ENCODE measurements at places on chromosomes 2 and 18.

GRCh38 chr18:13269013-13269280 lies 50.4 kb downstream of the LDLRAD4 start:
- H3K27ac ChIP-seq: peak overlapping the region; percentile 7
- no peak overlapping the region for H3K4me3 ChIP-seq
- no peaks in the 10 kb centered on the region for H3K36me3 ChIP-seq
- peaks cover 15% of the 10 kb centered on the region for H3K4me1 ChIP-seq

- no peak overlapping the region for H3K27ac ChIP-seq
- H3K4me1 ChIP-seq: peaks cover 19% of the 10 kb centered on the region
- peaks cover 2% of the 10 kb centered on the region for H3K36me3 ChIP-seq
- H3K4me3 ChIP-seq: no peak overlapping the region
- H3K27me3 ChIP-seq: no peaks in the 10 kb centered on the region
Measured at GRCh38 chr2:202030691-202031090, 3.0 kb upstream of the FZD7 start.

- DNase-seq: no peak
- no peak overlapping the region for H3K27ac ChIP-seq
- H3K27me3 ChIP-seq: no peaks in the 10 kb centered on the region
- no peaks in the 10 kb centered on the region for H3K4me1 ChIP-seq
- no peak overlapping the region for H3K4me3 ChIP-seq
- no peaks in the 10 kb centered on the region for H3K36me3 ChIP-seq
Measured at GRCh38 chr18:25834061-25834460, 256.4 kb downstream of the SS18 start.

DNA sequence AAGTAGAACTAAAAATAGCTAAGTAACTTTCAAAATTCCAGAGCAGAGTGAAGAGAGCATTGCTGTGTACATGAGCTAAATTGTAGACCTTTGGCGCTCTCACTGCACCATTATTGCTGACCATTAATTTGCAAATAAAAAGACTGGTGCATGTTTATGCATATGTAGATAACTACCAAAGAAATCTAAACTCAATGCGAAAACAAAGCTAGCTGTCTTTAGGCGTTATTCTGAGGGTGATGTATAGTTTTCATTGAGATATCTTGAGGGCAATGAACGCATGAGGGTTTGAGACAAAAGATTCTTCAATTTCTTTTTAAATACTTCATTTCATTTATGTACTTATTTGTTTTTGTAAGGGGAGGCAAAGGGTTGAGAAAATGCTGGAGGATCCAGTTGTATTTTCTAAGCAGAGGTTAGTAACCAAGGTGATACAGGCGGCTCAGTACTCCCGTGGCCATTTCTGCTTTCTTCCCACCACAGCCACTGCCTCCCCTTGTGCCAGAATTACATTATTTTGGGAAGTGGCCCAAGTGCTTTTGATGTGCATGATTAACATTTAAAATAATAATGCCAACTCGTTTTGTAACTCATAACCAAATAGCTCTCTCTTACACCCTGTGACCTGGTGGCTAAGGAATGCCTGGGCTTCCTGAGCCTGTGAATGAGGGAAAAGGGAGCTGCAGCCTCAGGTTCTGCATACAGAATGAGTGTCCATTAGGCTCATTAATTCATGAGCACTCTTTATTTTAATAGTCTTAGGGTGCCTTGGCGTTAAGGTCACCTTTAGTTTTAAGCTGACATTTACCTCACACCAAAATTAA lies 797.8 kb upstream of the GYPC start:
- no peaks in the 10 kb centered on the region for H3K4me1 ChIP-seq
- H3K36me3 ChIP-seq: no peaks in the 10 kb centered on the region
- DNase-seq: no peak
- no peak overlapping the region for H3K27ac ChIP-seq
- H3K4me3 ChIP-seq: no peak overlapping the region
- no peaks in the 10 kb centered on the region for H3K27me3 ChIP-seq

DNA sequence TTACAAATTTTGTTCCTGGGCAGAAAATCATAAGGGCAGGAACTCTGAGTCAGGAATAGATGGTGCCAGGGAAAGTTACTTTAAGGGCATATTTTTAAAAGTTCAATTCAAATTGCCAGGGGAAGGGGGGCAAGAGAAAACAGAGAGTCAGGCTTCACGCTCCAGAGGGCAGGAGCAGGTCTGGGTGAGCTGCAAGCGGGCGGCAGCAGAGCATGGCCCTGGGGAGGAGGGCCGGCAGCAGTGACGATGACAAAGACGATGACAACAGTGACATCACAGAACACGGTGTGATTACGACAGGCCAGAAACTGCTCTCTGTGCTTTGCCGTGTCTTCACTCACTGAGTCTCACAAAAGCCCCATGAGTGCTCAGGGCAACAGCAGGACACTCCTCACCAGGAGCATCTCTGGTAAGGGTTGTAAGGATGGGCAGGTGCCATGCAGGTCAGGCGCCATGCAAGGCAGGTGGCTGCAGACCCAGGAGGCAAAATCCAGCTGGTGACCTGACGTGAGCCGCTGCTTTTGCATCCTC lies 23.3 kb downstream of the CHST10 start:
- DNase-seq: no peak
- no peak overlapping the region for H3K4me3 ChIP-seq
- no peaks in the 10 kb centered on the region for H3K27me3 ChIP-seq
- no peaks in the 10 kb centered on the region for H3K4me1 ChIP-seq
- peaks cover 5% of the 10 kb centered on the region for H3K36me3 ChIP-seq

GRCh38 chr2:56230156-56230555 lies 46.4 kb downstream of the CCDC85A start:
- no peak overlapping the region for H3K4me3 ChIP-seq
- DNase-seq: no peak
- H3K36me3 ChIP-seq: no peaks in the 10 kb centered on the region
- no peaks in the 10 kb centered on the region for H3K27me3 ChIP-seq
- H3K4me1 ChIP-seq: no peaks in the 10 kb centered on the region

DNA sequence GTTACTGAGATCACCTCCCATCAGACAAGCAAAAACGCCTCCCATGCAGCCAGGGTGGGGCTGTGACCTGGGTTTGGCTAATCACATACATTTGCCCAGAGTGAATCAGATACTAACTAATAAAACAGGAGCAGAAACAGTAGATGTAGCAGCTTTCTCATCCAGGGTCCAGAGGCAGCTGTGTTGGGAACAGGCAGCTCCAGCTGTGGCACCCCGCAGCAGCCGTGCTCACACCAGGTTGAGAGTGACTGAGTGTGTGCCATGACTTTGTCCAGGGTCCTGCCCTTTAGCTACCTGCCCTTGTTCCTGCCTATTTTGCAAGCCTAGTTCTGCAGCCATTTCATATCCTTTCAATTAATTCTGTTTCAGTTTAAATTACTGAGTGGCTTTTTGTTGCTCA lies 20.5 kb downstream of the DDX18 start:
- no peaks in the 10 kb centered on the region for H3K36me3 ChIP-seq
- no peak overlapping the region for H3K27ac ChIP-seq
- H3K4me1 ChIP-seq: no peaks in the 10 kb centered on the region
- no peak overlapping the region for H3K4me3 ChIP-seq

GRCh38 chr18:39329496-39330275 lies 1764.1 kb upstream of the CELF4 start:
- H3K4me3 ChIP-seq: no peak overlapping the region
- no peak overlapping the region for H3K27ac ChIP-seq
- H3K27me3 ChIP-seq: no peaks in the 10 kb centered on the region
- DNase-seq: peak; percentile 59
- peaks cover 7% of the 10 kb centered on the region for H3K4me1 ChIP-seq

DNA sequence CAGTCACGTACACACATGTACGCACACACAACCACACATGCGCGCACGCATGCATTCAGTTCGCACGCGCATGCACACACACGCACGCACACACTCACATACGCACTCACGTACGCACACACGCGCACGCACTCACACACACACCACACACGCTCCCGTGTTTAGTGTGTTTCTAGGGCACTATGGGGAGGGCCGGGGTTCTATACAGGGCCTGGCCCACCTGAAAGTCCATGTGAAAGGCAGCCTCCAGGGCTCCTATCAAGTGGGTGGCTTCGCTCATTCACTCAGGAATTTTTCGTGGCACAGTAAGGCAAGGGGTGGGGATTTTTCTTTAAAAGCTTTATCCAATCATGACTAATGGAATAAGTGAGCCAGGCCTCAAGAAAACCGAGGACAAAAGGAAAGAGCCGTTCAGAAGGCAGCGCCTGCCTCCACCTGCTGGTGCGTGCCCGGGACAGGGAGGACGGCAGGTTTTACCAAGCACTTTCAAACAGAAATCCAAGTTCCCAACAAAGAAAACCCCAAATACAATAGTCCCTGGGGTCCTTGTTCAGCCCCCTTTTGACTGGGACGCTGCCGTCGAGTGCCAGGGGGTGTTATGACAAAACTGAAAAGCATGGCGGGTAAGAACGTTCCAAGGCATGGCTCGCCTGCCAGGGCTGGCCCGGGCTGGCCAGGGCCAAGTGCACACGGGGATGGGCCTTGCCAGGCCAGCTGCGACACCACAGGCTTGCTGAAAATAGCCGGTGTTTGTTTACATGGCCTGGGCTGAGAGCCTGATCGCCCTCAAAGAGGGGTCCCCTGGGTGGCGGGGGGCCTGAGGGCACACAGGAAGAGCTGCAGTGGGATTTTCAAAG lies 110.0 kb downstream of the HDAC4 start:
- peaks cover 29% of the 10 kb centered on the region for H3K4me1 ChIP-seq
- H3K4me3 ChIP-seq: no peak overlapping the region
- H3K27ac ChIP-seq: peak overlapping the region; percentile 50
- H3K27me3 ChIP-seq: no peaks in the 10 kb centered on the region
- DNase-seq: no peak
- no peaks in the 10 kb centered on the region for H3K36me3 ChIP-seq

- no peak overlapping the region for H3K27ac ChIP-seq
- peaks cover 89% of the 10 kb centered on the region for H3K27me3 ChIP-seq
- no peaks in the 10 kb centered on the region for H3K36me3 ChIP-seq
Measured at GRCh38 chr2:176101842-176102241, 2.2 kb downstream of the HOXD12 start.

GRCh38 chr18:75211953-75212750 lies 1.6 kb downstream of the TSHZ1 start:
- no peaks in the 10 kb centered on the region for H3K36me3 ChIP-seq
- peak overlapping the region; percentile 74 for H3K27ac ChIP-seq
- H3K4me3 ChIP-seq: peak overlapping the region; percentile 91
- no peaks in the 10 kb centered on the region for H3K27me3 ChIP-seq
- H3K4me1 ChIP-seq: peaks cover 4% of the 10 kb centered on the region

- DNase-seq: no peak
- no peaks in the 10 kb centered on the region for H3K4me1 ChIP-seq
- H3K27ac ChIP-seq: no peak overlapping the region
Measured at GRCh38 chr18:56202678-56203077, 435.7 kb downstream of the TXNL1 start.

DNA sequence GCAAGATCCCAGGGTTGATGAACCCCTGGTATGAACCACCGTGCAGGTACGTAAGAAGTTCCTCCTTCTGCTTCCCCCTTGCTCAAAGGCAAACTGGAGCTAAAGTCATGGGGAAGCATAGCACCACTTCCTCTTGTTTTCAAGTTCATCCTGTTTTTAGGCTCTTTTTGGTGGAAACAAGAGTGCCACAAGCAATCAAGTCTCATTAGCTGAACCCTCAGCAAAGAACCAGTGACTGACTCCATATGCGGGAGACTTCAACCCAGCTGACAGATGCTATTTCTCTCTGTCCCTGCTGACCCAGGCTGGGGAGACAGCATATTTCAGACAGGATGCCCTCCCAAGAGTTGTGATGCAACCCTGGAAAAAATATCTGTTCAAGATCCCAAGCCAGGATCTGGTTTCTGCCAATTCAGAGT lies 47.7 kb downstream of the BCL2 start:
- H3K27ac ChIP-seq: peak overlapping the region; percentile 3
- no peaks in the 10 kb centered on the region for H3K27me3 ChIP-seq
- H3K4me1 ChIP-seq: peaks cover 11% of the 10 kb centered on the region
- DNase-seq: peak; percentile 73
- H3K36me3 ChIP-seq: no peaks in the 10 kb centered on the region

DNA sequence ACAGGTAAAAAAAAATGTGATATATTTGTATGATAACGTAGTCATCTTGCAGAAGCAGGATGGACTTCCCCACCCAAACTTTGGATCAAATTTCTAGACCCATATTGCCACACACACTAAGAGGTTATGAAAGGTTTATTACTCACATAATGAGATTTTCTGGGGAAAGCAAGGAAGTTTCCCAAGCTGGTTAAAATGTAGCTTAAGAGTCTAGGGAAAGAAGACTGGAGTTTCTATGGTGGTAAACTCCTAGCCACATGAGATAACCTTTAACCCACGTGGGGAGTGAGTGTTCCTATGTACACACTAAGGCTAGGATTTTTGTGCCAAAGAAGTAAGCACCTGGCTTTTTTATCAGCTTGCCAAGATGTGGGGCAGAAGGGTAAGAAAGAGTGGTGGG lies 335.7 kb upstream of the UBE2E3 start:
- H3K4me1 ChIP-seq: peaks cover 9% of the 10 kb centered on the region
- DNase-seq: no peak
- H3K27ac ChIP-seq: no peak overlapping the region
- no peak overlapping the region for H3K4me3 ChIP-seq
- no peaks in the 10 kb centered on the region for H3K27me3 ChIP-seq
- no peaks in the 10 kb centered on the region for H3K36me3 ChIP-seq

- no peaks in the 10 kb centered on the region for H3K27me3 ChIP-seq
- H3K27ac ChIP-seq: no peak overlapping the region
- no peak overlapping the region for H3K4me3 ChIP-seq
- peak; percentile 92 for DNase-seq
Measured at GRCh38 chr2:99864561-99865553, 277.5 kb downstream of the AFF3 start.

DNA sequence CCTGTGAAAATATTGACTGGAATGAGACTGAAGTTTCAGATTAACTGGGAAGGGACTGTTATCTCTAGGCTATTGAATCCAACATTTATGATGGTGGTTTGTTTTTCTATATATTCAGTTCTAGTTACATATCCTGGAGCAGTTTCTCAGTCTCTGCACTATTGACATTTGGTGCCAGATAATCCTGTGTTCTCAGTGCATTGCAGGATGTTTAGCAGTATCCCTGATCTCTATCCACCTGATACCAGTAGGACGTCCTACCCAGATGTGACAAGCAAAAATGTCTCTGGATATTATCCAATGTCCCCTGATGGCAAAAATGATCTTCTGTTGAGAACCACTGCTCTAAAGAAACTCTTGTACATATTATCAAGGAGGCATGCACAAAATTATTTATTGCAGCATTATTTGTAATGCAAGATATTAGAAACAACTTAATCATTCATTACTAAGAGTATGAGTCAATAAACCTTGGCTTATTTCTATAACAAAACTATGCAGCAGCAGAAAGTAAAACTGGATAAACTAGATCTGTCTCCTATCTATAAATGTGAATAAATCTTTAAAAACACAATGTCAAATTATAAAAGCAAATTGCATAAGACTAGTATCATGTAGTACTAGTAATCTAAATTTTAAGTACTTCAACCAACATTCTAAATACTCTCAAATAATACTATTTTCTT lies 369.3 kb upstream of the RND3 start:
- no peak for DNase-seq
- H3K4me1 ChIP-seq: no peaks in the 10 kb centered on the region
- no peaks in the 10 kb centered on the region for H3K36me3 ChIP-seq
- H3K4me3 ChIP-seq: no peak overlapping the region

GRCh38 chr2:6855860-6856547 lies 9.7 kb downstream of the CMPK2 start:
- peak; percentile 72 for DNase-seq
- no peaks in the 10 kb centered on the region for H3K27me3 ChIP-seq
- H3K4me1 ChIP-seq: no peaks in the 10 kb centered on the region

All from lung (tissue), 17 donors.